ENCODE measurements at places on chromosomes 6 and 20.

GRCh38 chr6:11311970-11312369 is 79.5 kb upstream of the NEDD9 start:
- no peak for DNase-seq

GRCh38 chr20:17896193-17896723 is 72.3 kb downstream of the SNX5 start:
- DNase-seq: no peak

DNA sequence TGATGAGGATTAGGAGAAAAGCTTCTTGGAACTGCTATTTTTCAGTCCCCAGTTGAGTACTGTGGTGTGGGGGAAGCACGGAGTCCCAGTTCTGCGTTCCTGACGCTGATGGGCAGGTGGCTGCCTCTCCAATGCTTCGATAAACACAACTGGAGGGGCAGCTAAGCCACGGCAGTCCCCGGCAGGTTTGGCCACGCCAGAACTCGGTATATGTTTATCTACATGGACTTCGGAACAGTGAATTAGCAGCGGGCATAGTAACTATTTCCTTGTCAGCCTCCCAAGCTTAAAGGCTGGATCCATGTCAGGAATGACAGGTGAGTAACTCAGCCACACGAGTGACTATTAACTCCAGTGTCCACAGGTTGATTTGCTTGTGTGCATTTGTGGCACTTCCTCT is 354.4 kb downstream of the ZFAND3 start:
- DNase-seq: no peak

- DNase-seq: no peak
These were observed 20.0 kb downstream of the CD164 start for GRCh38 chr6:109362102-109362884.

DNA sequence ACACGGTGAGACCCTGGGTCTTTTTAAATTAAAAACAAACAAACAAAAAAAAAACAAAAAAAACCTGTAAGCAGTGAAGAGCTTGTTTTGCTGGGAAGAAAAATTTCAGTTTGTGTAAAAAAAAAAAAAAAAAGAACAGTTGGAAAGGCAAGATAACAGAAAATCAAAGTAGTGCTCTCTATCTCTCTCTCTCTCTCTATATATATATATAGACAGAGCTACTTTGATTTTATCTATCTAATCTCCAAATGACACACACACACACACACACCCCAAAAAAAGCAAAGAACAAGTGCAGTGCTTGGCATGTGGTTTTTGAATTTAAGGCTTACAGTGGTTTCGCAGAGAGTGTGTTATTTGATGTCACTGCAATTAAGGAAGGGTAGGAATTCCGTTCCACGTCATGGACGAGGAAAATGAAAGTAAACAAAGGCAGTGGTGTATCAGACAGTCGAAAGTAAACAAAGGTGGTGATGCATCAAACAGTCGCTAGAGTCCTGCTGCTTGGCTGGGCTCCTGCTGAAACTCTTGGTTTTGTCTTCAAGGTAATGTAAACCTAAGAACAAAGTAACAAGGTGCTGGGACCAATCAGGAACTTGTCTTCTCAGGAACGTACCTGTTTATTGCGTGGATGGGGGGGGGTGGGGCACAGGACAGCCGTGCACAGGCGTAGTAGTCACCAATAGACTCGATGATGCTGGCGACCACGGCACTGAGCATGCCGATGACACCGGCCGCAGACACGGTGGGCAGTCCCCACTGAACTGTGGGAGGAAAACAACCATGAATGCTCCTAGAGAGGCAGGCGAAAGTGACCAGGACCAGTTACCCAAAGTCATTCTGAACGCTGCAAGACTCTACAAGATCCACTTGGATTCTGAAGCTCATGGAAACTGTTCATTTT is 131.8 kb downstream of the SLC23A2 start:
- no peak for DNase-seq

- DNase-seq: no peak
These were observed at the start of gene FRK for GRCh38 chr6:116060572-116061283. Gene FRK (minus strand): TSS chr6:116060891. CDS start chr6:116060311, 580 bp downstream.

DNA sequence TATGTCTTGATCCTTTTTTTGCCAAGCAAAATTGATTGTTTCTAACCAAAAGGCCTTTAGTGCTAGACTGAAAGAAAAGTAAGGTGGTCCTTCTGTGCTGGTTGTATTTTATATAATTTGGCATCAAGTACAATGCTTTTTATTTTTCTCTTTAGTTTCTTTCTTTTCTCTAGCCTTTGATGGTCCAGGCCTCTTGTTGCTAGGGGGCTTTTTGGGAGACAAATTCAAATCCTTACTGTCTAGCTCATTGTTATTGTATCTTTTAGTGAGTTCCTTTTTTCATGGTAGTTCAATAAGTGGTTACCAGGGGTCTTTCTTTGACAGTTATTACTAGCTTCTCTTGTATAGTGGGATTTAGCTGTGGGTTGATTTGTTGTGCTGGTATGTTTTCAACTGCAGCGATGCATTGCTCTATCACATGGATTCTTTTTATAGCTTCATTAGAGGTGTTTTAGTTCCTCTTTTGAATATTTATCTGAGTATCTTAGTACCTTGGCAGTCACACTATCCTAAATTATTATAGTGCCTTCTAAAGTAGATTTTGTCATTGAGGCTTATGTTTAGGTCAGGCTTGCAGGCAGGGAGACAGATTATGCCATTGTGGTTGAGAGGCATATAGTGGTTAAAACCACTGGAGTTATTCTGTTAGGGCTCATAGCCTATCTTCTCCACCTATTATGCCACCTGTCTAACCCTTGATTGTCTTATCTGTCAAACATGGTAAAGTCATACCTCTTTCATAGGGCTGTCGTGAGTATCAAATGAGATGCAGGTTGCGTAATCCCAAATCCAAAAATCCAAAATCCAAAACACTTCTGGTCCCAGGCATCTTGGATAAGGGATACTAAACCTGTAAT is 49.5 kb downstream of the KCNS1 start:
- DNase-seq: no peak

DNA sequence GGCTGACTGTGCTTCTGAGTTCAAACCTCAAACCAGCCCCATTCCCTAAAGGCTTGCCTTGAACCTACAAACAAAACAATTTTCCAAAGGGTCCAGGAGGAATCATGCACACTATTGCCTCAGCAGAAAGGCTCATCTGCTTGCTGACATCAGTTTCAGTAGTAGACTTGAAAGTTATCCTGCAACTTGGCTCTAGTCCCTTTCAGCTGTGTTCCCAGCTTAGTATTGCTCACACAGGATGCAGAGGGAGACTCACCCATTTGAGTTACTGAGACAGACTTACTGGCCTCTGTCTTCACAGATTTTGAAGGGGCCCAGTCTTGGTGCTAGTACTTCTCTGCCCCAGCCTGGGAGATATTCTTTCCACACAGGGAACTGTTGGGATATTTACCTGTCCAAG is 38.5 kb upstream of the TFB1M start:
- no peak for DNase-seq

GRCh38 chr20:8795404-8795803 is 273.5 kb upstream of the PLCB4 start:
- no peak for DNase-seq

GRCh38 chr6:22657352-22657980 is 88.1 kb downstream of the HDGFL1 start:
- no peak for DNase-seq

DNA sequence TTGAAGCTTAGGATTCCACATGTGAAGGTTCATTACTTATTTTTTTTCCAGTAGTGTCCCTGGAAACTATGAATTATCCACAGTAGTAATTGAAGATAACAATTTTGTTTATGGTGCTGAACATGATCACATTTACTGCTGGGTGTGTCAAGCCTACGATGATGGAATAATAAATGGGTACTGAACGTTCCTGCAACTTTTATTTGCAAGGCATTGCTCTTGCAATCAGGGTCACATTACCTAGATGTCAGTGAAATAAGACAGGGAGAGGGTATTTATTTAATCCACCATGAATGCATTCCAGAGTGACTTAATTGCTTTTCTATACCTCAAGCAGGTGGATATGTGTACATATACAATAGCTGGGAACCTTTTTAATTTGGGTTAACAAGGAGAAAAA is 27.0 kb upstream of the MLIP start:
- no peak for DNase-seq

DNA sequence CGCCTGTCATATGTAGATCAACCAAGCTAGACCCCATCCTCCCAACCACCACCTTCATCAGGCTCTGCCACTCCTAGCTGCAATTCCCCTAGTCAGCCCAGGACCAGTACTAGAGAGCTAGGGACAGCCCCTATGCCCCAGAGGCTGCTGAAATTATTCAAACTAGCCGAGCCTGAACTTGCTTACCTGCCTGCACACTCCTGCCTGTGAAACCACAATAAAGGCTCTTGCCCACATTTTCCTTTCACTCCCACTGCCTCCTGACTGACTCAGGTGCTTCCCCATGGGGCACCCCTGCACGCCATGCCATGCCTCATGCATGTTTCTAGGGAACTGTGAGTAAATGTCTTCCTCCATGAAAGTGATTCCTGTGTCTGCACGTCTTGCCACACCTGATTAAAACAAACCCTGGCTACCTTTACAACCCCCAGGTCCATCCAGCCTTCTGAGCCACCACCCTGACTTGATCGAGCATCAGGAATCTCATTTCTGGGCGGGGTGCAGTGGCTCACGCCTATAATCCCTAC is 66.5 kb upstream of the IER3 start:
- no peak for DNase-seq

DNA sequence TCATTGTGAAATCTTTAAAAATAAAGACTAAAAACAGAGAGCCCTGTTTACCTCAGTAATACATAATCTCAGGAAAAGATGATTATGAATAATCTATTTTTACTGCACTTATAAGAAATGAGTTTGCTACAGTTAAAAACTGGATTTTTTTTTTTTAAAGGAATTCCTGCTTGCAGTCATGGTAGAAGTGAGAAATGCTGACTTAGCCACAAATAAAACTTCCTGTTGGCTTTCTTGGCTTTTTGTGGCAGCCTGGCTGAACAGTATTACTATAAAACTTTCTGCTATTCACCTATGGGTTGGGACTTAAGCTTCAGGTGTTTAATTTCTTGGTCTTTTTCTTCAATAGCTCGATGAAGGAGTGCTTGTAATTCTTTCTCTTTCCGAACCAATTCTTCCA is 12.0 kb upstream of the MAP7 start:
- no peak for DNase-seq

GRCh38 chr6:127173156-127173940 is 54.9 kb downstream of the RSPO3 start:
- no peak for DNase-seq

GRCh38 chr20:21677781-21678180 is 27.7 kb upstream of the PAX1 start:
- DNase-seq: no peak

DNA sequence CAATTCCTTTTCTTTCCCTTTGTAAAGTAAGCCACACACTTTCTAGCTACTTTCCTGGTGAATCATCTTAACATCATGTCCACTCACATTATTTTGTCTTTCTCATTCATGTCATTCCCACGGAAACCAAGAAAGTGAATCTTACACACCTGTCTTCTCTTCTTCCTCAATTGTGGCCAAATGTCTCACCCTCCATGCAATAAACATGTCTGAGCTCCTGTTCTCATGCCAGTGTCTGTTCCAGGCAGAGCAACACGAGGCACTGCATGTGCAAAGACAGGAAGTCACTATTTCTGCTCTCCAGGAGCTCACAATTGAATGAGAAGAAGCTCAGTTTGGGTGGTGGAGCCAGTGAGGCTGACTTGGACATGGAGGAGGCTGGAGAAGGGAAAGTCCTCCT is 29.0 kb upstream of the TMEM244 start:
- no peak for DNase-seq

- no peak for DNase-seq
These were observed 122.7 kb upstream of the RIPOR2 start for GRCh38 chr6:25058441-25058840.

GRCh38 chr20:4775322-4776078 is 53.8 kb downstream of the PRND start:
- no peak for DNase-seq

GRCh38 chr20:24776755-24777271 is 172.3 kb upstream of the CST7 start:
- no peak for DNase-seq

GRCh38 chr20:12733811-12734210 is 275.0 kb upstream of the SPTLC3 start:
- no peak for DNase-seq

DNA sequence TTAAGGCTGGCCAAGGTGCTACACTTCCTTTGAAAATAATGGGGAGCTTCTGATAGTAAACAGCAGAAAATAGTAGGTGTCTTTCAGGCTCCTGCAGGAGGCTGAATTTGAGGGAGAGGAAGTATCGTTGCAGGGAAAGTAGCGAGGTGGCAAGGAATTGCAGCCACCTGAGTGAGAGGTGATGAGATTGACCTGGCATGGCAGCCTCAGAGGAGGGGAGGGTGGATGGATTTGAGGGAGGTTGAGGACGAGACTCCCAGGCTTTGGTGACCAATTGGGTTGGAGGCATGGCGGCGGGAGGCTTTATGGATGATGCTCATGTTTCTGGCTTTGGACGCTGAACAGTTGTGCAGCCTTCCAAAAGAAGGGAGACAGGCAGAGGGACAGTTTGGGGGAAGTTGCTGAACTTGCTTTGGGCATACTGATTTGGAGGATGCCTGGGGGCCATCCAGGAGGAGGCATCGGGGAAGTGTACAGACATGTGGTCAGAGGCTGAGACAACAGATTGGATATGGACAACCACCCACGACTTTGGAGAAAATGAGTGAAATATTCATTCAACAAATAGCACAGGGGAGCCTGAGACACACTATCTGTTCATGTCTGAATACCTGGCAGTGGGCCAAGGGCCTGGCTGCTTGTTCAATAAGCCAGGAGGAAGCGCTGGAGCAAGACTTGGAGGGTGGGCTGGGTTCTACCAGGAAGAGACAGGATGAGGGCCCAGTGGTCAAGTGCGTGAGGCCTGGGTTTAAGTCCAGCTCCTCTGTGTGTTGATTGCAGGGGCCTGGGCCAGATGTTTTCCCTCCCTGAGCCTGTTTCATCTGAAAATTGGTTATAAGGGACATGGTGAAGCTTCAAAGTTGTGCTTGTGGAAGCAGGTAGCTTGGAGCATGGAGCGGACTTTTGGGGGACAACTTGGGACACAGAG is 113.2 kb downstream of the CEBPB start:
- DNase-seq: peak; percentile 78

GRCh38 chr6:33585403-33586107 is 5.5 kb upstream of the BAK1 start:
- DNase-seq: peak; percentile 90

GRCh38 chr6:14092838-14093789 is 24.5 kb upstream of the CD83 start:
- no peak for DNase-seq
